ENCODE measurements at places on chromosomes 13 and 19.
A peak's percentile ranks its signal among the peaks of the same experiment; 100 is the strongest.

GRCh38 chr19:57292547-57292946 lies 12.3 kb downstream of the ZNF460 start:
- no peak for DNase-seq

DNA sequence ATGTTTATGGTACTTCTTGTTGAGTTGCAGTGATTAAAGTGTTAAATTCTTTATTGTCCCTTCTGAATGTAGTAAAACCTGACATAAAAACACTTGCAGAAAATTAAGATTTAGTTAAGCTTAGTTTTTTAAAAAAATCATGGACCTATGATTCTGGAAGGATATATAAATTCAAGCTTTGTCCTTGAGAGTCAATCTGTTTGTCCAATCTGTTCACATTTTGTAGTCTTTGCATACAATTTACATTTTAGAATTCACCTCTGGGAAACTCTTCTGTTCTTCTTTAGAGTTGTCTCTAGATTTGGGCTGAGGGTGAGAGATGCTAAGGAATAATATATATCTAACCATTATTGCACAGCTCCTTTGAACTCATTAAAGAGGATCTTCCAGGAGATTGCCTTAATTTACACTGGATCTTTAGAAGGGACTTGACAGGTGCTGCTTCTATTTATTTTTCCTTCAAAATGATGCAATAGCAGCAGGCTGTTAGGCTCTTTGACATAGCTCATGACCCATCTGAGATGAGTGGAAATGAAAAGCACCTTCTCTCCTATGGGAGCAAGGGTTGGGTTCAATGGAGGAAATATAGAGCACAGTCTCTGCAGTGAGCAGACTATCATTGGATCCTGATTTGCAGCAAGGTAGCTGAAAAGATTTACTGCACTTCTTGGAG lies 433.9 kb downstream of the GPC6 start:
- no peak for DNase-seq

DNA sequence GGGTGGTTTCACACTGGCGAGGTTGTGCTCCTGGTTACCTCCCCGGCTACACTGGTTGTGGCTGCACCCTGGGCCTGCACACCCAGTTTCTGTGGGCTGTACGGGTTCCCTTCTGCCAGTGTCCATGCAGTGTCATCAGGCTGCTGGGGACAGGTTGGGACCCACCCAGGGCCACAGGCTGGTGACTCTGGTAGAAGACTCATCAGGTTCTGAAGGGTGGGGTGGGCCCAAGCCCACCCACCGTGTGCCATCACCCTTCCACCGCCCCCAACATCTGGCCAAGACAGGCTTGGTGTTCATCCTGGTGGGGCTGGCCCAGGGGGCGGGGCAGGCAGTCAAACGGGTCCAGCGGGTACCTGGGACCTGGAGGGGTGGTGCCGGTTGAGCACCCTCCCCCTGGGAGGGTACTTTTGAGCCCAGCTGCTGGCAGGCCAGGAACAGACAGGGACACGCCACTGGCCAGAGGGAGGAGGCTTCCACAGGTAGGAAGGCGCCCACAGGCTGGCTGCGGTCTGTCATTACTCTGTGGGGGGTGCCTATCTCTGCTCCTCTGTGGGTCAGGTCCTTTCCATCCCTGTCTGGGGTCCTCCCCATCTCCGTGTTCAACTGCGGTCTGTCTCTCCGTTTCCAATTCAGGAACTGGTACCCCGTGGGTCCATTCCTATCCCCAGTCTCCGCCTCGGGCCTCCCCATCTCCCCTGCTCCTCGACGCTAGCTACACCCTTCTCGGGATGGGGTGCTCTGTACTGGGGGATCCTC lies at the start of gene RNF225:
Gene RNF225, plus strand, starts transcription at position 437 of the 759 bp plus-strand sequence. CDS start 434 bp downstream, outside the sequence.
- DNase-seq = no peak

DNA sequence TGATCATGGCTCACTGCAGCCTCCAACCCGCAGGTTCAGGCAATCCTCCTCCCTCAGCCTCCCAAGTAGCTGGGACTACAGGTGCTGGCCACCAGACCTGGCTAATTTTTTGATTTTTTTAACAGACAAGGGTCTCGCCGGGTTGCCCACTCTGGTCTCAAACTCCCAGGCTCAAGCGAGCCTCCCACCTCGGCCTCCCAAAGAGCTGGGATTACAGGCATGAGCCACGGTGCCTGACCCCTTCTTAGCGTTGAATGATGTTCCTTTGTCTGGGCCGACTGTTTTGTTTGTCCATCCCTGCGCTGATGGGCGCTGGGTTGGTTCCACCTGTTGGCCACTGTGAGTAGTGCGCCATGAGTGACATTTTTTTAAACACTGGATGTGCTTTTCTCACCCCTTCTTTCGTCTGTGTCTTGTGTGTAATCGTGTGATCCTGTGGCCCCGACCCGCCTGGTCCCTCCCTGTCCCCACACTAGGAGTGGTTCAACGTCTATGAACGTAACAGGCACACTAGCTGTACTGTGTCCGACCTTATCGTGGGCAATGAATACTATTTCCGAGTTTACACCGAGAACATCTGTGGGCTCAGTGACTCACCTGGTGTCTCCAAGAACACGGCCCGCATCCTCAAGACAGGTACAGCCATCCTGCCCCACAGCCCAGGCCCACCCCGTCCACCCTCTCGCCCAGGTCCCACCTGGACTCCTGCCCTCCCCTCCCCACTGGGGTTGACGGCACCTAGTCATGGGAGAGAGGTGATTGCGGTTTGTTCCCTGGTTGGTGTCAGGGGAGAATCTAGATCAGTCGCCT lies 15.0 kb upstream of the EMC10 start:
- DNase-seq = peak; percentile 91

GRCh38 chr19:57664269-57665127 lies 4.2 kb upstream of the ZSCAN4 start:
- peak; percentile 87 for DNase-seq

GRCh38 chr19:15136234-15136954 lies 29.2 kb downstream of the SYDE1 start:
- no peak for DNase-seq
